ENCODE measurements at places on chromosomes 7 and 10.

DNA sequence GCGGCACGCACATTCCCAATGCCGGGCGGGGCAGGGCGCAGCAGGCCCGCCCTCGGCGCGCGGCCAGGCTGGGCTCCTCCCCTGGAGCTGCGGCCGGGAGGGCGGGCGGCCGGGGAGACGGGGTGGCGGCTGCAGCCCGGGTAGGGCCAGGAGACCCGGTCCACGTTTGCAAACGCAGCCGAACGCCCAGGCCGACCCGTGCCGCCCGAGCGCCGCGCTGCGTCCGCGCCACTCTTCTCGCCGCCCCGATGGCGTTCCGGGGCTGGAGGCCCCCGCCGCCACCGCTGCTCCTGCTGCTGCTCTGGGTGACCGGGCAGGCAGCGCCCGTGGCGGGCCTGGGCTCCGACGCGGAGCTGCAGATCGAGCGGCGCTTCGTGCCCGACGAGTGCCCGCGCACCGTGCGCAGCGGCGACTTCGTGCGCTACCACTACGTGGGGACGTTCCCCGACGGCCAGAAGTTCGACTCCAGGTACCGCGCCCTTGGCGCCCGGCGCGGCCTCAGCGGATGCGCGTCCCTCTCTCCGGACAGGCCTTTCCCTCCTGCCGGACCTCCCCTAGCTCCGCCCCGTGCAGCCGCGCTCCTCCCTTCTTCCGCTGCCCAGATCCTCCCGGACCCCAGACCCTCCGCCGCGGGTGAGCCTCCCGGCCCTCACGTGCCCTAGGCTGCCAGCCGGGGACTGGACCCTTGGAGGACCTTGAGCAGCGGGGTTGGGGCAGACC lies at the start of gene FKBP9:
FKBP9 (plus strand) TSS at position 115 of the 720 bp plus-strand sequence; CDS start at position 249, 134 bp downstream.
- peak; percentile 86 for DNase-seq

GRCh38 chr7:43879477-43879876 lies 10.2 kb upstream of the MRPS24 start:
- no peak for DNase-seq

DNA sequence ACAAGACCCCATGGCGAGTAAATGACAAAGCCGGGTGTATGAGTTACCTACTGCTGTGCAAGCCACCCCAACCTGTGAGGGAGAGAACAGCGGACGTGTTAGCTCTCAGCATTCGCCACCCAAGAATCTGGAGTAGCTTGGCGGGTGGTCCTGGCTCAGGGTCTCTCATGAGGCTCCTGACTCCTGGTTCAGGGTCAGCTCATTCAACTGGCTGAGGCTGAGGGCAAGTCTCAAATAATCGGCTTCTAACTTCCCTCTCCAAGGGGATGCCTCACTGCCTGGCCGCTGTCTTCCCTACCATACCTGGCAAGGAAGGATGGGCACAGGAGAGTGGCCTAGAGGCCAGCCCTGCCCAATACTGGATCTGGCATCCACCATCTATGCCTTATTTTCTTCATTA lies 94.2 kb downstream of the HTR5A start:
- DNase-seq, result no peak

DNA sequence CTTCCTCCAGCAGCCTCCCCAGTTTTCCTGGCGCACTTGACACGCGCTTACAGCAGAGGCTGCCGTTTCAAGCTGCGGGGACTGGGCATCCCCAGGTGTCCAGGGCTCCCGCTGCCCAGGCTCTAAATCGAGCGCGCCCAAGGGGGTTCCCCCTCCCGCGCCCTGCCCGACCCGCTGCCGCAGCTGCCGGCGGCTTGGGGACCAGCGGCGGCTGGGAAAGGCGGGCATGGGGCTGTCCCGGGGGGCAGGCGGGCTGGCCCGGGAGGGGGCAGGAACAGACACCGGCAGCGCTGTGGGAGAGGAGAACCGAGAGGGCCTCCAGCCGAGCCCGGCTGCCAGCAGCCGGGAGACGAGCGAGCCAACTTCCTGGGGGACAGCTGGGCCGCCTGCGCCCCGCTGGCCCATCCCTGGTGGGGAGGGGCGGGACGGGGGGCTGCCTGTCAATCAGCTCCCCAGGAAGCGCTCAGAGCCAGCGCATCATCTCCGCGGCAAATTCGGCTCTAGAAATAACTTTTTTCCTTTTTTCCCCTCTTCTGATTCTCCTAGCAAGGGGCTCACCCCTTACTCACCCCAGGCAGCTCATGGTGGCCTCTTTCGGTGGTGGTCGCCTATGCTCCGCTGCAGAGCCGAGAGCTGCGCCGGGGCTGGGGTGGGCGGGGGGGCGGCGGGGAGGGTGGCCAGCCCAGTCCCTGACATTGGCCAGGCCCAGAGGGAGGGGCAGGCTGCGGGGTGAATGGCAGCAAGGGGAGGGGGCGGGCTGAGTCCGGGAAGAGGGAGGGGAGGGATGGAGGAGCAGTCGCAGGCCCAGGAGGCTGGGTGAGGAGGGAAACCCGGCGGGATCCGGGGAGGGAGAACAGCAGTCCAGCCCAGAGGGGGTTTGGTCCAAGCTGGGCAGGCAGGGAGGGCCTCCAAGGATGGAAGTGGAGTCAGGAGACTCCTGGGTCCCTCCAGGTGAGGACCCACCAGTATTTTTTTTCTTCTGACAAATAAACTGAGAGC lies 14.7 kb downstream of the GRID2IP start:
- no peak for DNase-seq

GRCh38 chr7:78261302-78261701 lies 462.7 kb downstream of the PHTF2 start:
- DNase-seq, result no peak

DNA sequence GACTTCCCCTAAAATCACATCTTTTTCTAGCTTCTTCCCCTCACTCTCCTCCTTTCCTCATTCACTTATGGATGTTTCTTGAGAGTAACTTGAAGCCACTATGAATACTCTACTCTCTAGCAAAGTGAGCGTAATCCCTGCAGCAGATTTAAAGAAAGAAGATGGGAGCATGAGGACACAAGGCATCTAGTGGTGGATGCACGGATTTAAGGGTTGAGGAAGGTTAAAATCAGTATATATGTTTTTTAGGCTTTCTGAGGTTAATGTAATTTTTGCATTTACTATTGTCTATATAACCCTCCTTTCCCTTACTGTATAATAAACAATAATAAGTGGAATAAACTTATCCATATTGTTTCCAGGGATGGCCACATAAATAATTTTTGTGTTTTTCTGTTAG lies 495.2 kb upstream of the TPK1 start:
- DNase-seq, result no peak

DNA sequence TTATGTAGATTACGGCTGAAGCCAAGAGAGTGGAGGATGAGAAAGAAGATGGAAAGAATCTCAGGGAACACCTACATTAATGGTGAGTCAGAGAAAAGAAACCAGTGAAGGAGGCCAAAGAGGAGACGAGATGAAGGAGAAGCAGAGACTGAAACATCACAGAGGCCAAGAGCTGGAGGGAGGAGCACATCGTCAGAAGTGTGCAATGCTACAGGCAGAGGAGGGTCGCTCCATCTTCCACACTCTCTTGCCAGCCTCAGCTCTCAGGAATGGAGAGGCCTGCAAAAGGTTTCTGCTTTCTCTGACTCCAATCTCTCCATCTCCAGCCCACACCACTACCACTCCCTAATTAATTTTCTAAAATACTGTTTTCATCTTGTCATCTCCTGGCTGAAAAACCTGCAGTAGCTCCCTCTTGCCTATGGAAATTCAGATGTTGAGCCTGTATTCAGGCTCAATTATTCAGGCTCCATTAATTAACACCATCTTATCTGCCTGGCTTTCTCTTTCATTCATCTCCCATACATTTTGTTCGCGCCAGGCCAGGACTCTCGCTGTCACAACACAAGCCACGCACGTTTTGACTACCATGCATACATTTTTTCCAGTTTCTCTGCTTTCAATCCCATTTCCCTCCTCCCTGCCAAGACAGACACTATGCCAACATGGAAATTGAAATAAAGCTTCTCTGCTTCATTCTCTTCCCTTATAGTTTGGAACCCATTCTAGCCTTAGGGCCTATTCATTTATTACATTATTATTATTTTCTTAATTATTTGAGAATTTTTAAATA lies 165.8 kb downstream of the INHBA start:
- DNase-seq, result no peak
